Activated naive CD4-positive, alpha-beta T cell treated with anti-CD3 and anti-CD28 coated beads, Interleukin-2, amount 50 U/mL, for 16 hours (primary cell): ENCODE measurements at places on chromosomes 2 and 18.

GRCh38 chr2:105139556-105140239 lies 101.8 kb downstream of the MRPS9 start:
- no peak for DNase-seq

GRCh38 chr18:36887114-36887513 lies 58.2 kb downstream of the KIAA1328 start:
- no peak for DNase-seq

GRCh38 chr2:25230198-25230947 lies 62.0 kb upstream of the POMC start:
- no peak for DNase-seq

- no peak for DNase-seq
Observed at GRCh38 chr18:44880170-44880569, 199.5 kb downstream of the SETBP1 start.

- DNase-seq: no peak
Observed at GRCh38 chr18:74175658-74176057, 27.3 kb downstream of the TIMM21 start.

DNA sequence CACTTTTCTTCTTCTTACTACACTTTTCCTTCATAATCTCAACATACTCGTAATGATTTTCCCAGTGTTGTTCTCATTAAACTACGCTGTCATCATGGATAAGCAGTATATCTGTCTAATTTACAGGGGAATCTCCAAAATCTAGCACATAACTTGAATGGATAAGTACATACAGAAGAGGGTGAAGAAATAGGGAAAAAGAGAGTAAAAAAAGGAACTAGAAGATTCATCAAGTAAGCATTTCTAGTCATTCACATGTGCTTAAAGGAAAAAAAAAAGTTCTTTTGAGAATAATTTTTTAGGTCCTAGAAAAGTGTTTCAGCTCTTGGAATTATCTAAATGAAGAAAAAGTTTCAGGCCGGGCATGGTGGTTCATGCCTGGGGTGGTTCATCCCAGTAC lies 51.6 kb downstream of the SRBD1 start:
- no peak for DNase-seq

DNA sequence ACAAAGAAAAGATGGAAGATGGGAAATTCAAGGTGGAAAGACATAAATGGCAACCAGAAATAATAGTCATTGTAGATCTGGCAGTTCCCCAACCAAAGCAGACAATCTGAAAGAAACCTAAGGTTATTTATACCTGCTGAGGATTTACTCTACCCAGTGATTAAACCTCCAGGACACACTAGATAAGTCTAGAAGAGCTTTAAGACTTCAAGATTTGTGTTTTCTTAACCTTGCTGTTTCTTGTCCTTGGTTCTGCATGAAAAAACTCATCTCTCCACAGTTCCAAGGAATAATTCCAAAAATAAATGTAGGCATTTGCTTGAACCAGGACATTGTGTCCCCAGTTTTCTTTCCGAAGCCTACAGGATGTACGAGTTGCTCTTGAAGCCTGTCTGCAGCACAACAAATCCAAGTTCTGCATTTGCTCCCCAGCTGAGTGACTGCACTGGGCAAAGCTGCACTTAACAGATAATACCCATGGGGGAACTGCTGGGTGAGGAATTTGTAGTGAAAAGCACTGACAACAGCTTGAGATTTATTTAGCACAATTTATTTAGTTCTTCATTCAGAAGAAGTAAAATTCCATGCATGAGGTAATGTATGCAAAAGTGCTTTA lies 19.8 kb downstream of the DTNA start:
- DNase-seq: no peak

DNA sequence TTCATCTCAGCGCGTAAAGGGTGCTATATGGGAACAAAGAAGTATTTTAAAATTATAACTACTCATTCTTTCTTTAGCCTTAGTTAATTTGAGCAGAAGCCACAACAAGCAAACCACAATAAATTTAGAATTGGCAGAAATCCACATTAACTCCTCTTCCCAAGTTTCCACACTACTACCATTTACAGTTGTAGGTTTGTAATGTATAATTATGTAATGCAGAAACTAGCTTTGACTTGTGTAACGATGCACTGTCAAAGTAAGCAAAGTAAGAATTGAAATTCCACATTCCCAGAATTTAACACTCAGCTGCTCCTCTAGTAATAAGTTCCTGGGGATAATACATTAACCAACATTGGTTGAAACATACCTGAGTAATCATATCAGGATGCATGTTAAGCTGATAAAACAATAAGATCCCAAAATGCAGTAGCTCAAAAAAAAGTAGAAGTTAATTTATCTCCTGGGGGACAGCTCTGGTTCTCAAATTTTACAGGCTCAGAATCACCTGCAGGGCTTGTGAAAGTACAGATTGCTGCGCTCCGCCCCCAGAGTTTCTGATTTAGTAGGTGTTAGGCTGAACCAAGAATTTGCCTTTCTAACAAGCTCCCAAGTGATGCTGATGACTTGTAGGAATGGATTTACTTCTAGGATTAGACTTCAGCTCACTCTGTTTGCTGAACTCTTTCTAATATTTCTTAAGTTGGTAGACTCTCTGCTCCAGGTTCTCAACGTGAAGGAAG lies 9.9 kb downstream of the GRP start:
- no peak for DNase-seq

GRCh38 chr2:241463276-241464135 lies 44.9 kb downstream of the STK25 start:
- DNase-seq: no peak

DNA sequence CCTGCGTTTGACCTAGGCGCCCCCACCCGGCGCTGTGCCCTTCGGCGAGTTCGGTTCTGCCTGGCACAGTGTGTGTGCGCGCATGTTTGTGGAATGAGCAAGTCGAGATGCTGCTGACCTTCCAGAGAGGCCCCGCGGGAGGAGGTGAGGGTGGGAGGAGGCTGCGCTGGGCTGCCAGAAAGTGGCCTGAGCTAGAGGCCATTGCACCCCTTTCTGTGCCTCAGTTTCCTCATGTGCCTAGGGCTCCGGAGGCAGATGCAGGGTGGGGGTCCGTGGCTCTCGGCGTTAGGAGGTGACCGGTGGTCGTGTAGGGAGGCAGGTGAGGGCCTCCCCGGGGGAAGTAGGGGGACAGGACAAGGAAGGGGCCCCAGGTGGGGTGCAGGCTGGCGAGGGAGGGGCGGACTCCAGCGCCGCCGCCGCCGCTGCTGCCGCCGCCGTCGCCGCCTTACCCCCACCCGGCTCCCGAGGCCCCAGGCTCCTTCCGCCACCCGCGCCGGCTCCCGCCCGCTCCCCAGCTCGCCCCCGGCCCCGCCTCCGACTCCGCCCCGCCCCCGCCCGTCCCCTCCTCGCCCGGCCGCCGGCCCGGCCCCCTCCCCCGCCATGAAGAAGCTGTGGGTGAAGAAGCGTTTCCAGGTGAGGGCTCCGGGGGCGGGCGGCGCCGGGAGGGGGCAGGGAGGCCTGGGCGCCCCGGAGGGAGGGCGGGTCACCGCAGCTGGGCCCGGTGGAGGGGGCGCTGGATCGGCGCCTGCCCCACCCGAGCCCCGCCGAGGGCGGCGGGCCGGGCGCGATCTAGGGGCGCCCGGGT lies 7.0 kb downstream of the SPEG start:
- DNase-seq: peak; percentile 61

DNA sequence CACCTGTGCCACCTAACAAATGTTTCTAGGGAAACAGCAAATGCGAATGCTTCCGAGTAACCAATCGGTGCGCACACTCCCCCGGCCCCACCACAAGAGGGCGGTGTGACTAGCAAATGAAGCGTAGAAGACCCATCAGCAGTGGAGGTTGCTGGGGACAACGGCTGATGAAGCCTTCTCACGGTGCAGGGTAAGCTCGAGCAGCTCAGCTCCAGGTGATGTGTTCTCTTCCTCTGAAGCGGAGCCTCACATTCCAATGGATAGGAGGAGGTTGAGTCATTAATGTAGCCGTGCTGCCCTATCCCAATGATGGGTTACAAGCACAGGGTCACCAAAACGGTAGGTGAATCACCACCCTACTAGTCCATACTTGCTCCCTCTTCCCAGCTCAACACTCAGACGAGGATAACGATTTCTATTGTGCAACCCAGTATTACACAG lies 127.6 kb upstream of the TWIST2 start:
- peak; percentile 44 for DNase-seq

DNA sequence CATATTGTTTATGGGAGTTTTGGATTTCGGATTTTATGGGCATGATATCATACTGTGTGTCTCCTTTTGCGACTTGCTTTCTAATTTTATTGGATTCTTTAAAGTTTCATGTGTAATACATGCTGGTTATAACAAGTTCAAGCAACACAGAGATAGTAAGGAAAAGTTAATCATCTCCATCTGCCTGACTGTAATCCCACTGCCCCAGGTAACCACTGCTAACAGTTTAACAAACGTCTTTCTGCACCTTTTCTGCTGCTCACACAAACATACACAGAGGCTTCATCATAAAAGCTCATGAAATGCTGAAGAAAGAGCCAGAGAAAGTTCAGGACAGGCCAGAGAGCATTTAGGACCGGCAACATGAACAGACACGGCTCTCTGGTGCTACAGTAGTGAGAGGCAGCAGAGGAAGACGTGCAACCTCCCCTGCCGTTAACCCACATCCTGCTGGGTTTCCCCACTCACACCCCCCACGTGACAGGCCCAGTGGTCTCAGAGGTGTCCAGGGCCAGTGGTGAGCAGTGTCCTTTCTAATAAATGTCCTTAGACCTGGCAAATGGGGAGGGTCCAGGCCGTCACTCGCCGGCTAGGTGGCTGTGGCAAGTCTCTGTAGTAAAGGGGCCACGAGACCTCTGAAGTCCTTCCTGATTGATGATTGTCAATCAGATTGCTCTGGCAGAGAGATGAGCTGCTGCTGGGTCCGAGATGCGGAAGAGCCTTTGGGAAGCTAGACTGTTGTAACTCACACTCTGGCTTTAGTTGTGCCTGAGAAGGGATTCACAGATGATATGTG lies 43.0 kb upstream of the SLC1A4 start:
- DNase-seq: peak; percentile 44

GRCh38 chr2:236629961-236630872 lies 60.6 kb downstream of the ACKR3 start:
- DNase-seq: no peak
